ENCODE measurements at places on chromosomes 5 and 9.

DNA sequence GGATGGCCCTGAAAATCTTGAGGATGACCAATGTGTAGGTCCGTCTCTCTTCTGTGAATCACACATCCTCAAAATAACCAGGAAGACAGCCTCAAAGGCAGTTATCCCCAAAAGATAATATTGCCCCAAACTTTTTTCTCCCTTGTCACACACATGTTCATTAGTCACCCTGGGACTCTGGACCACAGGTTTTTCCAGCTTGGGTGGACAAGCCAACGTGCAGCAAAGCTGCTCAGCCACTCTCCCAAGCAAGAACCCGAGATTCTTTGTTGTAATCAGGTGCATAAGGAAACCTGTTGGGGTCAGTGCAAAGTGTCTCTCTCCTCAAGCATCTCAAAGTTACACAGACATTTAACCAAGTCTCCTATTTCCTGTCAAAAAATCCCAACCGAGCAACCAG lies 196.6 kb downstream of the GNA14 start:
- DNase-seq: no peak

DNA sequence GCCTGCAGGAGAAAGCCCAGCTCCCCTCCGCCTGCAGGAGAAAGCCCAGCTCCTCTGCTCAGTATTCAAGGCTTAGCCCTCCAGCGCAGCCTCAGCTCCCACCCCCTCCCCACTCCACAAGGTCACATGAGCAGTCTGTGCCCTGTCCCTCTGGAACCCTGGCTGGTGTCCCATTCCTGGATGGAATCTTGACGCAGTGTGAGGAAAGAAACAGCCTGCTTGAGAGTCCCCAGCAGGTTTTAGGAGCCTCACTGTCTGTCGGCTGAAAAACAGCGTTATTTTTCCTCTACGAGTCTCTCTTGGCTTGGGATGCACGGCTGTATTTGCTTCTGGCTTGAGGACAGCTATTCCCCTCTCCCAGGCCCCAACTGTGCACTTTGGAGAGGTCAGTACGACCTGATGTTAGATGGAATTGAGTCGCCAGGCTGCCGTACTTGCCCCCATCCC lies 210.1 kb upstream of the TRIM32 start:
- no peak for DNase-seq

- DNase-seq: no peak
Observed at GRCh38 chr5:178466342-178466741, 123.9 kb downstream of the COL23A1 start.

- DNase-seq: no peak
Observed at GRCh38 chr5:91293131-91293530, 90.0 kb downstream of the ARRDC3 start.

GRCh38 chr9:85528142-85528541 lies 213.6 kb downstream of the AGTPBP1 start:
- no peak for DNase-seq
